ENCODE measurements at places on chromosomes 12 and 14. TPM values are rescaled to one million over a fixed set of nuclear protein-coding genes. Genes with fewer than 3 reads are reported as not detected.

PRICKLE1 gene
- total RNA-seq: 3.9 TPM

- H3K36me3 ChIP-seq: no peaks in the 10 kb centered on the region
- H3K27me3 ChIP-seq: no peaks in the 10 kb centered on the region
- H3K4me1 ChIP-seq: no peaks in the 10 kb centered on the region
- no peak overlapping the region for H3K4me3 ChIP-seq
- no peak for DNase-seq
- H3K27ac ChIP-seq: no peak overlapping the region
These were observed 561.9 kb downstream of the CCER1 start for GRCh38 chr12:90393089-90393488.

- no peaks in the 10 kb centered on the region for H3K27me3 ChIP-seq
- H3K27ac ChIP-seq: no peak overlapping the region
- no peak overlapping the region for H3K4me3 ChIP-seq
- peaks cover 11% of the 10 kb centered on the region for H3K4me1 ChIP-seq
These were observed 189.3 kb downstream of the ITPR2 start for GRCh38 chr12:26643532-26644315.

GRCh38 chr12:89892436-89892835, 183.8 kb upstream of the ATP2B1 start:
- H3K27ac ChIP-seq: no peak overlapping the region
- no peaks in the 10 kb centered on the region for H3K4me1 ChIP-seq
- DNase-seq: no peak
- no peaks in the 10 kb centered on the region for H3K27me3 ChIP-seq

Measured in thoracic aorta (tissue), 2 donors.